ENCODE measurements at places on chromosomes 2 and 18. TPM values are rescaled to one million over a fixed set of nuclear protein-coding genes. Genes with fewer than 3 reads are reported as not detected.

Gene UCN
- 2.4 TPM for total RNA-seq

Gene ALLC
- total RNA-seq: not detected

Gene NT5DC4
- total RNA-seq: not detected

Gene LGALSL
- total RNA-seq: 13.0 TPM

- no peak for DNase-seq
- no peaks in the 10 kb centered on the region for H3K36me3 ChIP-seq
- no peak overlapping the region for H3K4me3 ChIP-seq
Observed at GRCh38 chr2:239822146-239822831, 202.9 kb downstream of the NDUFA10 start.

DNA sequence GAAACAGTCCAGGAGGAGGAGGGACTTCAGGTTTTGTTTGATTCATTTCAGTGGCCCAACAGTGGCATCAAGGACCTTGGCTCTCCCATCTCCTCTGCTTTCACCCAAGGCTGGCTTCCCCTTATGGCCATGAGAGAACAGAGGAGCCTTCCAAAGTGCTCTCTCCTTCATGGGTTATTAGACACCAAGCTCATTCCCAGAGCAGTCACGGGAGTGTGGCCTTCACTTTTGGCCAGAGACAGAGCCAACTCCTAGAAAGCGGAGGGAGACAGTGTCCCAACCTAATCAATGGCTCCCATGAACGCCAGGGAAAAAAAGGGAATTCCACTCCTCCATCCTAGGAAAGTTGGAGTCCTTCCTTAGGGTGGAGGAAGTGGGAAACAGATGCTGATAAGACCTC, 871 bp upstream of the DUSP28 start:
- H3K4me1 ChIP-seq: peaks cover 29% of the 10 kb centered on the region
- DNase-seq: no peak
- no peak overlapping the region for H3K27ac ChIP-seq
- no peaks in the 10 kb centered on the region for H3K36me3 ChIP-seq

DNA sequence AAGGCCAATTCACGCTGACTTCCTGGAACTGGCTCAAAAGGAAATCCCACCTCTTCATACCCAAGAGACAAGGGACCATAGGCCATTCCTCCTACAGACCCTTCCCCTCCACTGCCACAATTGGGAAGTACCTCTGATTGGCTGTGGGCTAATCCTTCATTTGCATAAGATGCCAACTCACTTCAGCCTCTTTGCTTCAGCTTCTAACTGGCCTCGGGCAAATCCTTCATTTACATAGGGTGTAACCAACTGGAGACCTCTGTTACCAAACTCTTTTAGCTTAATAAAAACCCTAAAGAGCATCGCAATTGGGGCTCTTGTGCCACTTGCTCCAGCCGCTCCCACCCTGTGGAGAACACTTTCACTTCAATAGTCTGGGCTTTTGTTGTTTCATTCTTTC, 38.2 kb downstream of the MC2R start:
- DNase-seq: no peak
- no peaks in the 10 kb centered on the region for H3K36me3 ChIP-seq
- H3K4me3 ChIP-seq: no peak overlapping the region
- H3K4me1 ChIP-seq: no peaks in the 10 kb centered on the region

DNA sequence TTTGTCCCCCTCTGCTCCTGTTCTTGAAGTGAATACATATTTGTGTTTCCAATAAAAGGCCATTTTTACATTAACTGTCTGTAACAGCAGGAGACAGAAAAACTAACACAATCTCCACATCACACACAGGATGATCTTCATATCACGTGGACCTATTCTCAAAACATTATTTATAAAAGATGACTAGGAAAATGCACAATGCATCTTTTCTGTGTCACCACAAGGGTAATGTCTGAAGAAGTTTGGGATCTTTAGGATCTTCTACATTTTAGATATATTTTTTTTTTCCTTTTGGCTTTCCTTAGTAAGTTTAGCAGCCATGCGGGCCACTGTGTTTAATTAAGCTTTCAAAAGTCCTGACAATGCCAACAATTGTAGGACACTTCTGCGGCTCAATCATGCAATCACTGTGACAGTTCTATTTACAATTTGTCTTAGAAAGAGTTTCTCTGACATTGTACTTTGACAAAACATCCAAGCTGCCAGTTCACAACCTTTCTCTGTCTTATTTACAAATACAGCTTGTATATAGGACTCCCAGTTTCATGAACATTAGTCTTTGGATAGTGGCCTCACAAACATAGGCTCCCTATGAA, 12.3 kb downstream of the BCL11A start:
- no peak for DNase-seq
- H3K36me3 ChIP-seq: no peaks in the 10 kb centered on the region
- H3K27ac ChIP-seq: no peak overlapping the region
- H3K4me3 ChIP-seq: no peak overlapping the region
- no peaks in the 10 kb centered on the region for H3K27me3 ChIP-seq

- H3K4me3 ChIP-seq: no peak overlapping the region
- H3K27me3 ChIP-seq: no peaks in the 10 kb centered on the region
Observed at GRCh38 chr2:156812496-156812895, 376.3 kb downstream of the GPD2 start.

GRCh38 chr2:104595576-104595975, 258.3 kb upstream of the POU3F3 start:
- H3K27me3 ChIP-seq: no peaks in the 10 kb centered on the region
- no peaks in the 10 kb centered on the region for H3K4me1 ChIP-seq
- H3K27ac ChIP-seq: no peak overlapping the region

- no peaks in the 10 kb centered on the region for H3K27me3 ChIP-seq
- no peak overlapping the region for H3K27ac ChIP-seq
- DNase-seq: no peak
- no peaks in the 10 kb centered on the region for H3K4me1 ChIP-seq
- H3K4me3 ChIP-seq: no peak overlapping the region
- no peaks in the 10 kb centered on the region for H3K36me3 ChIP-seq
Observed at GRCh38 chr2:158688721-158689120, 106.4 kb upstream of the DAPL1 start.

Data from thyroid gland (tissue), 4 donors.